Globus pallidus (tissue), 1 donor: ENCODE measurements at places on chromosomes 1 and 21.

DNA sequence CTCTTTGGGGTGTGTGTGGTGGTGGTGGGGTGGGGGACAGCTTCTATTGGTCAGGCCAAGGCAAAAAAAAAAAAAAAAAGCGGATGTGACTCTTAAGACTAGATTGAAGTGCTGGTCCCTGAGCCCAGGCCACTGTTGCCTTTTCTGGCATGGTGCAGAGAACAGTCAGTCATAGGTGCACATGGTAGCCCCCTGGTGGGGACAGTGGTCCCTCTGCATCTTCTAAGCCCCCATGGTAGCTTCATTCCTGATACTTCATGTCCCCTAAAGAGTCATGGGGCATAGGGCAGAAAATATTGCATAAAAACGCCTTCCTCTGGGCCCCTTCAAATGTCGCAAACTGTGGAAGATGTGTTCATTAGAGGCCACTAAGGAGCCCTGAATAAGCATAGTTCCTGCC is 371.8 kb downstream of the NPHP4 start:
- DNase-seq = no peak

DNA sequence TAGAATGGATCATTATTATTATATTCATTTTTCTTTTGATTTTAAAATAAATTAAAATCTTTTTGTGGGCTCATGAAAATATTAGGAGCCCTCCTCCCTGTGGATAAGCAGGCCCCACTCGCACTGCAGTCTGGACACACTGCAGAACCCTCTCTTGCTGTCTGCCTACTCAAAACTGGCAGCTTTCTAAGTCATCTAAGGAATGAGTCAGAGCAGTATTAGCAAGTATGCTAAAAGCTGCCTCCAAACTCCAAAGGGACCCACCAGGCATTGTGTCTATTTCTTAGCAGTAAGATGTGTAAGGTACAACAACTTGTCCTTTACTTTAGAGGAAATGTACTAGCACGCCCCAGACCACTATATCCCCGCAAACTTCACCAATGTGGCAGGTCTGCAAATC is 108.8 kb downstream of the SYF2 start:
- DNase-seq = no peak

DNA sequence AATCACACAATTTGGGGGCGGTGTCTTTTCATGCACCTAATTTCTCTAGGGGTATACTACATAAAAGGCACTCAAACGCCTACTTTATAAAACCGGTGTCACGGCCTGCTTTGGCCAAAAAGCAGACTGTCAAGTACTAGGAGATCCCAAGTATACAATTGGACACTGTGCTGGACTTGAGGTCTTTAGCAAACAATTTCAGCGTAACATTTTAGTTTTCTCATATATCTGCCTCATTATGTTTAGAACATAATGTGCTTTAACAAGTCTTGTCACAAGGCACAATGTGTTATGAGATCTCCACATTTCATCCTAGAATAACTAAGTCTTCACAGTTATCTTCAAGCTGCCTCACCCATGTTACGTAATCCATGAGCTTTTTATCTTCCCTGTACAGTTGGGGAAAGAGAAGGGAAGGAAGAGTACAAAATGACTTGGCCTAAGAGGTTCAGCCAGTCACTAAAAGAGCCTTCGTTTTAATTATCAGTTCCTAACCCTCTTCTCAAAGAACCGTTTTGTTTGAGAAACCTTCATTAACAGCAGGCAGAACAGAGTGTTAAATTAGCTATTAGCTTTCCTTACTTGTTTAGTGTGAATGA is 1.7 kb downstream of the SSX2IP start:
- DNase-seq = no peak

- DNase-seq = no peak
These were observed 41.8 kb upstream of the PWP2 start for GRCh38 chr21:44065428-44065827.

DNA sequence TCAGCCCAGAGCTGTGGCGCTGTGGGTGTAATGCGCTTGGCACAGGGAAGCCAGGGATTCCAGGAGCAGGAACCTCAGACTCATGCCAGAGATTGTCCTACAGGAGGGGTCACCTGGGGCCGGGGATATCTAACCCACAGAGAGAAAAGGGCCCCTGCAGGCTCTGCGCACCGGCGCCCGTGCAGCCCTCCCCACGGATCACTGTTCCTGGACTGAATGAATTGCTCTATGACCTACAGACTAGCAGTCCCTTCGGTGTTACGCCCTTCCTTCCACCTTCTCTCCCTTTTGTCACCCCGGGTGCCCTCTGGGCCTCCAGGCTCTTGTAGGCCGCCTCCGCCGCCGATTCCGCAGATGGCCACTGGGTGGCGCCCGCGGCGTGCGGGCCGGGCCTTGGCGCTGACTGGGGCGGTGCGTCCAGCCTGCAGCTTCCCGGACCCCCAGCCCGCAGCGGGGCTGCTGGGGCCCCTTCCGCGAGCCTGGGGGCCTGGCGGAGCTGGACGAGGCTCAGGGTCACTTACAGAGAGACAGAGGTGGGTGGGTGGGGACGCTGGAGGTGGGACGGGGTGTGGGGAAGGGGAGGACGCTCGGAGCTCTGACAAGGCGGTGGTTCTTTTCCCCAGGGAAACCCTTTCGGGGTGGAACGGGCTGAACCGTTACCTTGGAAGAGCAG is 101.3 kb downstream of the IER5 start:
- DNase-seq = peak; percentile 20

- no peak for DNase-seq
These were observed 18.7 kb upstream of the DPH5 start for GRCh38 chr1:101044259-101044658.

DNA sequence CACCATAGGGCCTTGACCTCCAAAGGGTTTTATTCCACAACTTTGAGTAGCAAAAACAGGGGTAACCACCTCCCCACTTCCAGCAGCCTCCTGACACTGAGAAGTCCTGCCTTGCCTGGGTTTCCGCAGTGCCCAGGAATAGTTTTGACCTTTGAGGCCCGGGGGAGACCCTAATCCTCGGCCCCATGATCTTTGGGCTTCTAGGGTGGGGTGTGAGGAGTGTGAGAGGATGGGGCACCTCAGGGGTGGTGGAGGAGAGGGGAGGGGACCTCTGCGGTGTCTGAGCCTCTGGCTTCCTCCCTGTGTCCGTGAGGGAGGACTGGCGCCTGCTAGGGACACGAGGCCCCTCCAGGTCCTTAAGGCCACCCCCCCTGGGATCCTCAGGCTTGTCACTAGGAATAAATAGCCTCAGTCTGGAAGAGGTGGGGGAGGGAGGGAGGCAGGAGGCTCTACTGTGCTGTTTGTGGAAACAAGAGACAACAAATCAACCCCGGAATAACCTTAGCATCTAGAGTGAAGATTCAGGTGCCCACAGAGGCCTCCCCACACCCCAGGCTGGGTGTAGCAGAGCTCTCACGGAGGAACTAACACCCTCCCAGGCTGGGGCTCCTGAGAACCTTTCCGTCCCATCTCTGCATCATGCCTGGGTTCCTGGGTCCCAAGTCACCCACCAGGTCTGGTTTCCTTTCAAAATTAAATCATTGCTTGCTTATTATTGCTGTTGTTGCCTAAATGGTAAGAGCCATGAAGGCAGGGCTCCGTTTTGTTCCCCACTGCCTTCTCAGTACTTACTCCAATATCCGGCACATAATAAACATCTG is 904 bp upstream of the FHL3 start:
- DNase-seq = no peak

- DNase-seq = no peak
These were observed 92.0 kb downstream of the KIF1B start for GRCh38 chr1:10302416-10302815.

DNA sequence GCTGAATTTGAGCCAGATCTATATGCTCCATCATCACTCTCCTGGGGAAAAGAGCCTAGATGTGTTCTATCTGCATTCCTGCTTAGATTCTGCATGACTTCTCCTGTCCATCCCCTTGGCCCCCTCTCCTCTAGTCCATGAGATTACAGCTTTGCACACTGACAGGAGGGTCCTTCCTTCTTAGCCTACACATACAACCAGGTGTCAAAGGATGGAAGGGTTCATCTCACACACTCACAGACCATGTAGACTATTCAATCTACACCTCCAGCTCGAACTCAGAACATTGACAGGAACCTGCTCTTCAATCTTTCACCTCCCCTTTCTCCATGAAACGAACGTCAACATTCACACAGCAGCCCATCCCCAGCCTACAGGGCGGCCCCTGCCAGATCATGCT is 13.8 kb downstream of the C1orf116 start:
- DNase-seq = no peak

GRCh38 chr1:235275836-235276235 is 52.1 kb downstream of the ARID4B start:
- DNase-seq = no peak

GRCh38 chr1:41901551-41901950 is 17.2 kb downstream of the HIVEP3 start:
- no peak for DNase-seq

DNA sequence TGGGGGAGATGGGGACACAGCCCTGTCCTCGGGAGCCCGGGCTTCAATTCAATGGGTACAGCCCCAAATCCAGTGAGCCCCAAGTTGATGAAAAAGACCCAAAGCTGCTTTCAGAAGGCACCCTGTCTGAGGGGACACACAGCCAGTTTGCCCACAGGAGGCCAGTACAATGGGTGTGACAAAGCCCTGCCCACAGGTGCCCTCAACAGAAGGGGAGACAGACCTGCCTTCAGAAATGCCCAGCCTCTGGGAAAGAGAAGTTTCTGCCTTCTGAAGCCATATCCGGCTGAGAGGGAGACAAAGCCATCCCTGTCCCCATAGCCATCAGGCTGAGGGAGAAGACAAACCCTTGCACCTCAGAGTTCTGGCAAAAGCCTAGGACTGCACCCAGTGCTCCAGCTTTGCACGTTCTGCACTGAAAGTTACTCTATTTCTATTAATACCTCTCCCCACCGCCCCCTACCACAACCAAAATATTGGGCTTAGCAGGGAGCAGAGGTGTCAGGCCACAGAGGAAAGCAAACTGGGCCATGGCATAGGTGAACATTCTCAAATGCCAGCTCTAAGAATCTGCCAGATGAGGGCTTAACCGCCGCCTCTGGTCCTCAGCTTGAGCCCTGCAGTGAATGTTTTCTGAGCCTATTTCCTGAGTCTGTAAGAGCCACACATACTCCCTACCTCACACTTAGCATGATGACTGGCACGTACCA is 18.0 kb upstream of the PTAFR start:
- no peak for DNase-seq

DNA sequence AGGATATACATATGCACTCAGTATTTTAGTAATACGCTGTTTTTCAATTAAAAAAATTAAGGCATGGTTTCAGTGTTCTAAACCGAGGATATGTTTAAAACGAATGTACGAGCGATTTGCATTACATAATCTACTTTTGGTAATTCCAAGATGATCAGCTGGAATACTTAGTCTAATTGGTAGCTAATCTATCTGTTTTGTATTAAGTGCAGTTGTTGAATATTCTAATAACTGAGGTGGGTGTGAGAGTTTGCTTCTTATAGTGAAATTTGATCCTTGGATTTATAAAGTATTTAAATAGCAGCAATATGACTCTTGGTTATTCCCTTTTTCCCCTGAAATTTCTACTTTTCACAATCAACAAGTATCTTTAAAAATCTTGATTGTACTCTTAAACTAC is 1.3 kb downstream of the RNF2 start:
- DNase-seq = no peak

DNA sequence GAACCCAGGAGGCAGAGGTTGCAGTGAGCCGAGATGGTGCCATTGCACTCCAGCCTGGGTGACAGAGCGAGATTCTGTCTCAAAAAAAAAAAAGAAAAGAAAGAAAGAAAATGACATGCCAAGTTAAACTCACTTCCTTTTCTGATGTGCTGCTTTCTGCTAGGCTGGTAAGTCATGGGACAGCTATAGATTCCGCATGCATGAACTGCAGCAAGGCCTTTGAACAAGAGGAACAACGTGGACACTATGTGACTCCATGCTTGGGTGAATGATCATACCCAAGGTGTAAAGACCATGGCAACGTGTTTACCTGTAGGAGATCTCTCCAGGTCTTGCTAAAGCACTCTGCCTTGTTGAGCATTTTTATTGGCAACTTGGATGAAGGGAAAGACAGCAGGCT is 10.3 kb upstream of the TTF2 start:
- DNase-seq = no peak

GRCh38 chr21:38958940-38959691 is 153.4 kb downstream of the ETS2 start:
- DNase-seq = no peak

DNA sequence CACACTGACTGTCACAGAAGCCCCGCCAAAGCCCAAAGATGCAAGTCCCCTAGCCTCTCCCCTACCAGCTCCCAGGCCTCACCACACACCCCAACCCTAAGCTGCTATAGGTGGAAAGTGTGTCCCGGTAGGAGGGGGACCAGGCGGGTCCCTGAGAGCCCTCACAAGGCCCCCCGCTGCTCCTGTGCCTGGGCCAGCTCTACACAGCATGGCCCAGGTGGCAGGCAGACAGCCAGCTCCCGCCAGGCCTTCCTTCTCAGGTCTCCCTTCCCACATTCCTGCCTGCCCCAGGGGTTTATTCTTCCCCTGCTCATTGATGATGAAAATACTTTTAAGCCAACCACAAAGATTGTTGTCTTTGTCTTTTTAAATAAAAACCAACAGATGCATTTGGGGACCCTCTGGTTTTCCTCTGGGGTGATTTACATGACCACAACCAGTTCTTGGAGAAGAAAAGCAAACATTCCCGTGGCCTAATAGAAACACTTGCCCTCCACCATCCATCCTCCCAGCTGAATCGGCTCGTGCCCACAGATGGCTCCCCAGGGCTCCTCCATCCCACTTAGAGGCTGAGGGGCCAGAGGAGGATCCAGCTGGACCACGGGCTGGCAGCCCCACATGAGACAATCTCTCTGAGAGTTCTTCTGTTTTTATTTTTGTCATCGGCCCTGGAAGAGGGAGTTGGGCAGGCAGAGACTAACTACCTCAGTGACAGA is 93.1 kb downstream of the DMRTB1 start:
- DNase-seq = no peak

DNA sequence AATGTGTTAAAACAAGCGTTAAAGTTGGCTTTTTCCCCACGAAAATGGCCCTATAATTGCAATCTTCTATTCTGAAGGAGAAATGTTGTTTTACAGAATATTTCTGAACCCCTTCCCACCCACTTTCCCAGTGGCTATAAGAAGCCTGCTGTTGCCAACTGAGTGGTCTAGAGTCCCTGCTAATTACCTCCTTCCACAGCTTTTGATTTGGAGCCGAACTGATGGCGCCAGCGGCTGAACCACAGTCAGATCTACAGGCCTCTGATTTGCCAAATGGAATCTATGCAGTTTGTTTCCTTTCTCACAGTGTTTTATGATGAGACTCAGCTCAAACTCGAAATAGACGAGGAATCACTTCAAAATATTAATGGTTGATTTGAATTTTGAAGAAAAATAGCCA is 76.0 kb upstream of the C1orf105 start:
- no peak for DNase-seq

GRCh38 chr1:40318970-40319621 is 2.0 kb upstream of the COL9A2 start:
- DNase-seq = no peak
